Left lung (tissue), 14 donors: ENCODE measurements at places on chromosomes 2 and 18. TPM values are rescaled to one million over a fixed set of nuclear protein-coding genes. Genes with fewer than 3 reads are reported as not detected.

The ZNF396 gene
- polyA plus RNA-seq, result 3.9 TPM

The GPR155 gene
- polyA plus RNA-seq, result 3.5 TPM

- DNase-seq, result no peak
- H3K4me3 ChIP-seq, result no peak overlapping the region
- H3K36me3 ChIP-seq, result no peaks in the 10 kb centered on the region
Measured at GRCh38 chr2:7011356-7012083, 94.3 kb downstream of the RNF144A start.

The CENPA gene
- polyA plus RNA-seq, result 12.8 TPM

GRCh38 chr2:109453371-109453995 lies 160.3 kb downstream of the SEPTIN10 start:
- H3K27me3 ChIP-seq, result no peaks in the 10 kb centered on the region
- DNase-seq, result no peak
- H3K27ac ChIP-seq, result no peak overlapping the region
- H3K4me1 ChIP-seq, result no peaks in the 10 kb centered on the region
- peaks cover 3% of the 10 kb centered on the region for H3K36me3 ChIP-seq

GRCh38 chr18:55064760-55065159 lies 105.5 kb upstream of the CCDC68 start:
- H3K27ac ChIP-seq, result no peak overlapping the region
- no peak overlapping the region for H3K4me3 ChIP-seq
- no peaks in the 10 kb centered on the region for H3K27me3 ChIP-seq
- no peak for DNase-seq

The SLC9A4 gene
- polyA plus RNA-seq, result 0.07 TPM

DNA sequence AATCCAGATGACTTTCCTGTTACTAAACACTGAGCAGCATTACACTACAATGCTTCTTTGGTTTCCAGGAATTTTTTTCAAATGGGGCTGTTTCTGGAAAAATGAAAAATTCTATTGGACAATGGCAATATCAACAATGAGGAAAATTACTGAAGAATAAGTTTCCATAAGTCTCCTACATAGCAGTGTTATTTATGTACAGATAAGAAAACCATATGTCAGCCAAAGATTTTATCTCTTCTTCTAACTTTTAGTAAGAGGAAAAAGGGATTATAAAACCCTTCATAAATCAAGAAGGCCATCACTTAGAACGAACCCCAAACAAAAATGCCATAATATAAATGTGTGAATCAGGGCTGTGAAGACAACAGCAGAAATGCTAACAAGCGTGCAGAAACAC lies 31.6 kb upstream of the NOSTRIN start:
- H3K36me3 ChIP-seq, result peaks cover 7% of the 10 kb centered on the region
- H3K27me3 ChIP-seq, result no peaks in the 10 kb centered on the region
- no peaks in the 10 kb centered on the region for H3K4me1 ChIP-seq
- H3K4me3 ChIP-seq, result no peak overlapping the region

DNA sequence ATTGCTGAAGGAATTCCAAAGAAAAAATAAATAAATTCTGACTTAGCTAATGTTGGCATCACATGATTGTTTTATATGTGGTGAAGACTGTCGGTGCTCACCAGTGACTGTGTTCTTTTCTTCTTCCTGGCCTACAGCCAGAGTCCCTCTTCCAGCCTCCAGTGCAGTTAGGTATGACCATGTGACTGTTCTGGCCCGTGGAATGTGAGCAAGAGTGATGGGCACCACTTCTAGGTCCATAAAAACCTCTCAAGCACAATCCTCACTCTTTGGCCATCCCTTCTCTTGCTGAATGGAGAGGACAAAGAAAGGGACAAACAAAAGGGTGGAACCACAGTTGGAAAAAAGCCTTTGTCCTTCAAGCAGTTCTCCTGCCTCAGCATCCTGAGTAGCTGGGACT lies 39.0 kb upstream of the BMPR2 start:
- no peaks in the 10 kb centered on the region for H3K36me3 ChIP-seq
- no peak overlapping the region for H3K27ac ChIP-seq
- no peak for DNase-seq
- H3K27me3 ChIP-seq, result no peaks in the 10 kb centered on the region
- no peaks in the 10 kb centered on the region for H3K4me1 ChIP-seq

GRCh38 chr18:46152436-46152807 lies 48.2 kb downstream of the HAUS1 start:
- H3K27me3 ChIP-seq, result no peaks in the 10 kb centered on the region
- H3K4me1 ChIP-seq, result no peaks in the 10 kb centered on the region
- H3K27ac ChIP-seq, result no peak overlapping the region
- no peak overlapping the region for H3K4me3 ChIP-seq
- H3K36me3 ChIP-seq, result no peaks in the 10 kb centered on the region
- no peak for DNase-seq

The ASB18 gene
- polyA plus RNA-seq, result not detected

DNA sequence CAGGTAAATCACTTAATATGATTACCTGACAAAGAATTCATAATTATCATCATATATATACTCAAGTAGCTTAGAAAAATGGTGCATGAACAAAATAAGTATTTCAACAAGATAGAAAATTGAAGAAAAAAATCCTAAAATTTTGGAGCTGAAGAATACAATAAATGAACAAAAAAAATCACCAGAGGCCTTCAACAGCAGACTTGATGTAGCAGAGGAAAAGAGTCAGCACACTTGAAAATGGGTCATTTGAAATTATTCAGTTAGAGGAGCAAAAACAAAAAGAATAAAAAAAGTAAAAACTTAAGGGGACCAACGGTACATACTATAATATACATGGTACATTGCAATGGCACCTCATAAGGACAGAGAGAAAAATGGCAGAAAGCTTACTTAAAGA lies 40.2 kb upstream of the CD226 start:
- no peak for DNase-seq
- H3K36me3 ChIP-seq, result no peaks in the 10 kb centered on the region
- no peak overlapping the region for H3K4me3 ChIP-seq
- no peaks in the 10 kb centered on the region for H3K27me3 ChIP-seq

- peak overlapping the region; percentile 99 for H3K27ac ChIP-seq
- H3K4me3 ChIP-seq, result peak overlapping the region; percentile 75
- H3K4me1 ChIP-seq, result peaks cover 6% of the 10 kb centered on the region
- H3K36me3 ChIP-seq, result no peaks in the 10 kb centered on the region
Measured at GRCh38 chr2:156333274-156333950, 891 bp upstream of the NR4A2 start.

DNA sequence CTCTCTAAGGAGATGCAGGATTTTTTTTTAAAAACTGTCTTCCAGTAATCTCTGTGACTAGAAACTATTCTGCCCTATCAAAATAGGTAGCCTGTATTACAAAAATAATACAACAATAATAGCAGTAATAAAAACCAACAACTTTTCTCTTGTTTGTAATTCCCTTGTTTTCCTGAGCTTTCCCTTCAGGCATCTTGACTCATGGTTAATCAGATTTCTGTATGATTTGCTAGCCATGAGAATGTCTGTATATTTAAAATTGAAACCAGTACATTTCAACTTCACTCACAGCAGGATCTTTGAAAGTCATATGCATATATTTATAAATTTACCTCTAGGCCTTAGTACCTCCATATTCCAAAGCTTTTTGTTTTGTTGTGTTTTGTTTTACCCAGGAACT lies 38.2 kb downstream of the SLC4A10 start:
- no peaks in the 10 kb centered on the region for H3K36me3 ChIP-seq
- no peak for DNase-seq
- H3K4me3 ChIP-seq, result no peak overlapping the region
- H3K27me3 ChIP-seq, result no peaks in the 10 kb centered on the region

GRCh38 chr18:35252466-35252865 lies 11.6 kb downstream of the ZNF397 start:
- H3K27ac ChIP-seq, result no peak overlapping the region
- no peak overlapping the region for H3K4me3 ChIP-seq
- DNase-seq, result no peak
- no peaks in the 10 kb centered on the region for H3K4me1 ChIP-seq

GRCh38 chr18:14936313-14936712 lies 188.3 kb downstream of the ANKRD30B start:
- H3K4me1 ChIP-seq, result no peaks in the 10 kb centered on the region
- H3K27me3 ChIP-seq, result no peaks in the 10 kb centered on the region
- no peaks in the 10 kb centered on the region for H3K36me3 ChIP-seq
- H3K27ac ChIP-seq, result no peak overlapping the region
- no peak for DNase-seq
- no peak overlapping the region for H3K4me3 ChIP-seq

DNA sequence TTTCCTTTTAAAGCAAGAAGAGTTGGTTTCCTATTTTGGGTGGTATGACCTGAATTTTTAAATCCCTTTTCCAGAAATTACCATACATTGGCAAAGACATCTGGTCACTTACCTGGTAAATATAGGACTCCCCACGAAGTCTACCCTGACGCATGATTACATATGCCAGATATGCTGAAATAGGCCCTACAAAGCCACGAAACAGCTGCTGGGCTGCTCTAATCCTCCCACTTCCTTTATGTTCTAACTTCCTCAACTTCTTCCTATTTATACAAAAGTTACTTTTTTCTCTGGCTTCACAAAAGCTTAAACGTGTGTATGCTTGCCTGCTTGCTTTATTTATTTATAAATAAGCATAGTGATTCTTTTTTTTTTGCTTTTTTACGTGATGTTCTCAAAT lies 186.0 kb upstream of the EPHA4 start:
- H3K4me1 ChIP-seq, result no peaks in the 10 kb centered on the region
- H3K27ac ChIP-seq, result no peak overlapping the region
- no peaks in the 10 kb centered on the region for H3K27me3 ChIP-seq
- no peaks in the 10 kb centered on the region for H3K36me3 ChIP-seq
- DNase-seq, result no peak
- no peak overlapping the region for H3K4me3 ChIP-seq

The NCKAP5 gene
- polyA plus RNA-seq, result 13.0 TPM

GRCh38 chr2:11950896-11951295 lies 204.5 kb downstream of the LPIN1 start:
- no peak for DNase-seq
- no peak overlapping the region for H3K4me3 ChIP-seq
- H3K36me3 ChIP-seq, result no peaks in the 10 kb centered on the region
- peaks cover 9% of the 10 kb centered on the region for H3K4me1 ChIP-seq
- no peaks in the 10 kb centered on the region for H3K27me3 ChIP-seq

The MARCHF4 gene
- 0.22 TPM for polyA plus RNA-seq

DNA sequence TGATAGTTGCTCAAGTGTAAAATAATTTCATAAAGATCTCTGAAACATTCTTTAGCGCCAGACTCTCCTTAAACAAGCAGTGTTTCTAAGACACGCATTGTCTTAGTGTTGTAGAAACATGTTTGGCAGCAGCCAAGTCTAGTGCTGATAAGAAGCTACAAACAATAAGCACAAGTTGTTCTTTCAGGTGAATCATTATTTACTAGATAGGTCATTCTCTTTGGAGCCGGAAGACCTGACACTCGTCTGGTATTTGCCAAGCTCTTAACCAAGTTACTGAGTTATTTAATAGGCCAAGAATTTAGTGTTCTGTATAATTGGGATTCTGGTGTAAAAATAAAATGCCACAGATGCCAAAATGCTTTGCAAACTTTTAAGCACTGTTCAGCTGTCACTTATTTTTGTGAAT lies 852.1 kb downstream of the CPS1 start:
- no peak overlapping the region for H3K27ac ChIP-seq
- H3K4me1 ChIP-seq, result no peaks in the 10 kb centered on the region
- no peak overlapping the region for H3K4me3 ChIP-seq
- H3K36me3 ChIP-seq, result no peaks in the 10 kb centered on the region
- no peaks in the 10 kb centered on the region for H3K27me3 ChIP-seq

GRCh38 chr2:205678541-205679142 lies 3.7 kb upstream of the NRP2 start:
- H3K4me1 ChIP-seq, result peaks cover 6% of the 10 kb centered on the region
- no peak overlapping the region for H3K27ac ChIP-seq
- DNase-seq, result no peak
- H3K36me3 ChIP-seq, result no peaks in the 10 kb centered on the region
